ENCODE measurements at places on chromosomes 11 and 22.

GRCh38 chr11:81578571-81578970, 1155.1 kb downstream of the FAM181B start:
- no peak for DNase-seq

GRCh38 chr11:112784323-112785073, 176.7 kb upstream of the NCAM1 start:
- peak; percentile 28 for DNase-seq

DNA sequence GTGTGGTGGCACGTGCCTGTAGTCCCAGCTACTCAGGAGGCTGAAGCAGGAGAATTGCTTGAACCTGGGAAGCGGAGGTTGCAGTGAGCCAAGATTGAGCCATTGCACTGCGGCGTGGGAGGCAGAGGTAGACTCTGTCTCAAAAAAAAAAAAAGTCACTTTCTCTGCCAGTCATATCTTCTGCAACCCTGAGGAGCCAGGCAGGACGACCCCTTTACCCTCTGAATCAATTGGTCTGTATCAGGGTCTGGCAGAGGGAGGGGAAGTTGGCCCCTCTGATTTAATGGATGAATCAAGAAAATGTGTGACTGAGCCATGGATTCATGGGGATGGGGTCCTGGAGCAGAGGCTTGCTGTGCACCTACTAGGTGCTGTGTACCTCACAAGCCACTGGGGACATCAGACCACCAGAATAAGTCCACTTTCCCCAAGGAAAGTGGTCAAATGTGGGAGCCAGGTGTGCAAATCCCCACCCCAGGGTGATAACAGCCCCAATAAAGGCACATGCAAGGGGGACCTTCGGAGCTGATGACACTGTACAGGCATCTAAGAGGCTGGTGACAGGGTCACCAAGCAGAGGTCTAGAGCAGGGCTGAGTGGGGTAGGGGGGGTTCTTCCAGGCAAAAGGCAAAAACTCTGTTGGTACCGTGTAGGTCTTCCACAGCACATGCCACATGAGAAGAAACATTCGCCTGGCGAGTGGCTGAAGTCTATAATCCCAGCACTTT, 29.0 kb downstream of the TXN2 start:
- DNase-seq: no peak

DNA sequence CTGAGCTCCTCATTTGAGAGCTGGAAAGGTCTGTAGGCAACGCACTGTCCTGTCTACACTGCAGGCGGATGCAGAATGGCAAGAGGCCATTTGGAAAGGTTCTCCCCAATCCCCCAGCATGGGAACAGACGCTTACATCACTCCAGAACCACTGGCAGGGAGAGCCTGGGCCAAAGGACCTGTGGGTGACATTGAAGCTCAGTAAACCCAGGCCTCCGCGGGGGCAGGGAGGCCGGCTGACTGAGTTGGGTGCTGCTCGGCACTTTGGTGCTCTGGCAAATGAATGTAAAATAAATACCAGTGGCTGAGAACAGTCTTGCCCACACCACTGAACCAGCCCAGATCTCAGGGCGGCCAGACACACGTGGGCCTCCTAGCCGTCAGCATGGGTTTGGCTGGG, 22.4 kb downstream of the TOM1 start:
- DNase-seq: peak; percentile 69

GRCh38 chr11:2963761-2964160, 28.4 kb downstream of the NAP1L4 start:
- no peak for DNase-seq

Data from gastrocnemius medialis (tissue), 4 donors.